Activated CD4-positive, alpha-beta T cell treated with anti-CD3 and anti-CD28 coated beads for 1 hour (primary cell): ENCODE measurements at places on chromosomes 1 and 21.

DNA sequence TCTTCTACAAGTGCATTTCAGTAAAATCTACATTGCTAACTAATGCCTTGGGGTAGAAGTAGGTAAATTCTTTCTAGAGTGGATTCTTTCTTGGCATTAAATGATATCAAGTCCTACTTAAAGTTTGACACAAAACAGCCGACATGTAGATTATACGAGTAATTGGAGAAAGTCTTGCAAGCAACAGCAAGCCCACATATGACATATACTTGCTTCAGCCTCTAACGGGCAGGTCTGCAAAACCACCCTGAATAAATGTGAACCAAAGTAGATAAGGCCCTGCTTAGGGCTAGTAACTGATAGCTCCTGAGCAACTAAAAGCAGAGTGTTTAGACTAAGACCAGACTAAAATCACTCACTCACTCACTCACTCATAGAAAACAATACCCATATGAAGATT lies 203.2 kb downstream of the LTN1 start:
- no peak for DNase-seq

DNA sequence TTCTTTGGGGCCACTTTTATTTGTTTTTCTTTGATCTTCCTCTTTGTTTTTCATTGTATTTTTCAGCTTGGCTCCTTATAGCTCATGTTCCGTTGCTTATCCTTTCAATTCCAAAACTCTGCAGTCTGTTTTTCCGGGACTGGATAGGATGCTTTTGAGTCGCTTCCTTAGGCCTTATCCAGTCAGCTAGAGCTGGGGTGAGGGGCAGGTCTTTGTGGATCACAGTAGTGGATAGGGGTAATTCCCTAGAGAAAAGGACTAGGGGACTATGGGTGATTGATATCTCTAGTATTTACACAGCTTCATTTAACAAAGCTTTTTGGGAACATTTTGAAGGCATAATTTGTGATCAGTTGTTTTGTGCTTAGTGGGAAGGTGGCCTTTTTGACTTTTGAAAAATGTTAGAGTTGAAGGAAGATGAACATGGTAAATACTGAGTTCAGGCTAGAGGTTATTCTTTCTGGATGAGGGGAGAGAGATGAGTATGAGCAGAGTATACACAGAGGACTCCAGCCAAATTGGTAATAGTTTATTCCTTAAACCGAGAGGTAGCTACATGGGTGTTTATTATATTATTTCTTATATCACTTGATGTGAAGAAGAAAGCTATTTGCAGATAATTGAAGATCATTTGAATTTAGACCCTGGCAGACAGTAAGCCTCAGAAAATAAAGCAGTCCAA lies 22.5 kb downstream of the CEP350 start:
- DNase-seq: no peak

DNA sequence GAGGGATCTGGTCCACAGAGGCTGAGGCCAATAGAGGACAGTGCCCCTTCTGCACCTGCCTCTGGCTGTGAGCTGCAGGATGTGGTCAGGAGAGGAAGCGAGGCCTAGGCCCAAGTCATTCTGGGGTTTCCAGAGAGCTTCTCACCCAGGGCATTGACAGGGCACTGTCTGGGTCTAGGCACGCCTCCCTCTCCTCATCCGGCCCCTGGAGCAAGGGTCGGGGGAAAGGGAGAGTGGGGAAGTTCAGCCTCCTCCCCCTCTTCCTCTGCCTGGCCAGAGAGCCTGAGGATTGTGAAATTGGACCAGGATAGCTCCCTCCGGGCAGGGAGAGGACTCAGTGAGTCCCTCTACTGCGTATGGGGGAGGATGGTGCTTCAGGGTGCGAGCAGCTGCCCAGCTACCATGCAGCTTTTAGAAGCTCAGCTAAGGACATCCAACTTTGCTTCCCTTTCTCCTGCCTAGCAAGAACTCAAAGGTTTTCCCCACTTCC lies 6.3 kb upstream of the INAVA start:
- DNase-seq: peak; percentile 33

- no peak for DNase-seq
Measured at GRCh38 chr1:29668551-29669157, 432.3 kb downstream of the PTPRU start.

GRCh38 chr1:107132195-107132594 lies 8.6 kb upstream of the NTNG1 start:
- no peak for DNase-seq

DNA sequence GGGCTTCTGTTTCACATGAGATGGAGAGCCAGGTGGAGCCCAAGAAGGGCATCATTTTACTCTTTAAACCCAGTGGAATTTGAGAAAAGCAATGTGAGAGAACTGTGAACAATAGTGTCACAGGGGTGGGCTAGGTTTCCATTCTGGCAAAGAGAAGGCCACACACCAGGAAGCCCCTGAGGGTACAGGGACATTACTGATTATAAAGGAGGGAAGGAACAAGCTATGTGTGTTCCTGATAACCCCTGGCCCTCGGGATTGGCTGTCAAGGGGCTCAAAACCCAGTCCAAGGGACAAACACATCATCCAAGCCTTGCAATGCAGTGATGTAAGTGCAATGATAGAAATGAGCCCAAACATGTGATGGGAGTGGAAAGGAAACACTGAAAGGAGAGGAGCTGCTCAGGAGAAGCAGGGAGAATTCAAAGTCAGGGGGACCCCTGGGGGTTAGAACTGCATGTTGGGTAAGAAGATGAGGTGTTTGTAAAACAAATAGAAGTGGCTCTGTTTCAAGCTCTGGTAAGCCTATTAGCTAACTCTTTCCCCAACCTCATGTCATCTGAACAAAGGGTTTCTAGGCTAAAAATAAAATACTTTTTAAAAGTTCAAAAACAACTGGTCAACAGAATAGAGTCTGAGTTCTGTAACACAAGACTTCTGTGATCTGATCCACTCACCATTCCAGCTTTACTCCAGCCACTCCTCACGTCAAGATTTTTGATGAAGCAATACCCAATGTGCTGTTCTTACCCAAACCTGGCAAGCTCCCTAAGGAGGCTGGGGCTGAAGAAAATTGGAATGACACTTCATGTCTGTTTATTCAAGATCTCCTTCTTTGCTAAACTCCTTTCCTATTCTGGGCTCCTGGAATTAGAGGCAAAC lies 51.1 kb upstream of the IL12RB2 start:
- no peak for DNase-seq

DNA sequence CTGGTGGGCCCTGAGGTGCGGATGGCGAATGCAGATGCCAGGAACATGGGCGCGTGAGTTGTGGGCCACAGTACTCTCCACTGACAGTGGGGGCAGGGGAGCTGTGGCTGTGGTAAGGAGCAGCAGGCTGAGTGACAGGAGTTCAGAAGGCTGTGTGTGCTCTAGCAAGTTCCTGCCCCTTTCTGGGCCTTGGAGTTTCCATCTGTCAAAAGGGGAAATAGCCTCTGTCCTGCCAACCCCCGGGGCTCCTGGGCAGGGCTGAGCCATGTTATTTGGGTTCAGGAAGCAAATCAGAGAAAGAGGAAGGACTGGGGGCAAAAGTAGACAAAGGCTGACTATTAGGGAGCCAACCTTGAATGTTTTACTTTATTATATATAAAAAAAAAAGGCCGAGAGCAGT lies 19.5 kb upstream of the MFN2 start:
- DNase-seq: no peak

GRCh38 chr1:220290140-220290761 lies 18.0 kb upstream of the RAB3GAP2 start:
- DNase-seq: no peak

GRCh38 chr21:34276711-34277425 lies 86.9 kb upstream of the KCNE2 start:
- DNase-seq: no peak

DNA sequence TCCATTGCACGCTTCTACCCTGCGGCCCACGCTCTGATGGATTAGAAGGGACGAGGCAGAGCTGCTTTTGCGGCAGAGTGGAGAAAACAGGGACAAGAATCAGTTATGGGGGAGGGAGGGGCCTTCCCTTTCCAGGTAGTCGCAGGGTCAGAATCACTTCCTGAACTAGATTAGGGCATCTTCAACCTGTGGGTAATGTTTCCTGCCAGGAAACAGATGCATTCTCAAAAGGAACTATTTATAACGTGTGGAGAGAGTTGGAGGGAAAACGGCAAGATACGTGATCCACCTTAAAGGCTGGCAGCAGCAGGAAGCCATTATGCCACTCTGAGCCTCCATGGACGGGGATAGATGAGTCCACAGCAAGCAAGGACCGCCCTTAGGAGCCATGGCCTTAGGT lies 59.9 kb upstream of the CNTN2 start:
- DNase-seq: no peak

- DNase-seq: no peak
Measured at GRCh38 chr1:155218854-155219591, 10.5 kb downstream of the MTX1 start.

GRCh38 chr21:45575304-45575992 lies 33.2 kb upstream of the SLC19A1 start:
- peak; percentile 6 for DNase-seq

- no peak for DNase-seq
Measured at GRCh38 chr1:12047120-12047876, 15.8 kb upstream of the TNFRSF8 start.

DNA sequence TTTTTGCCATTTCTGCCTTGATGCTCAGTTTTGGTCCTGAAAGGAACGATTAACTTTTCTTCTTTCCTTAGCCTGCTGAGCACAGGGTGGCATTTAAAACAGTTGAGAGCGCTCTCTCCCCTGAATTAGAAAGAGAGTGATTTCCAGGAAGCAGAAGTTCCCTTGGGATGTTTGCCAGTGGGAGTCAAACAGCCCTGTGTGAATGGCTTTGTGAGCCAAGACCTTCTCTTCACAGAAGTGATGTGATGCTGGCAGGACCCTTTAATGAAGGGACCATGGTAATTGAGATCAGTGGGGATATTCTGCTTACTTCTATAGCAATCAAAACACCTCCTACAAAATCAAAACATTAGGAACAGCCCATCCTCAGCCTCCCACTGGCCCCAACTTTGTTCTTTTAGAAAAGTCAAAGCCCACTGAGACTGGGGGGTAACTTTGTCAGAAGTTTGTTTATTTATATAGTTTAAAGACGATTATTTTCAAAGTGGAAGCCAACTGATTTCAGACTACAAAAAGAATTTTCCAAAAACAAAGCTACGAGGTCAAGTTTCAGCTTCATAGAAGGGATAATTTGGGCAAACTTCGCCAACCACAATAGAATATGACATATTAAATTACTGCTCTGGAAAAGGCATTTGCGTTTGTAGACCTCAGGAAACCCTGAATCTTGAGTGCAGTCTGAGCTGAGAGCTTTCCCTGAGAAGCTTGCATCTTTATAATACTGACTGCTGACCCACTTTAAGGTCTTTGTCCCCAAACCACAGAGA lies 122.7 kb downstream of the GABPA start:
- DNase-seq: no peak

- DNase-seq: no peak
Measured at GRCh38 chr1:117930484-117930883, 945 bp downstream of the WDR3 start.

DNA sequence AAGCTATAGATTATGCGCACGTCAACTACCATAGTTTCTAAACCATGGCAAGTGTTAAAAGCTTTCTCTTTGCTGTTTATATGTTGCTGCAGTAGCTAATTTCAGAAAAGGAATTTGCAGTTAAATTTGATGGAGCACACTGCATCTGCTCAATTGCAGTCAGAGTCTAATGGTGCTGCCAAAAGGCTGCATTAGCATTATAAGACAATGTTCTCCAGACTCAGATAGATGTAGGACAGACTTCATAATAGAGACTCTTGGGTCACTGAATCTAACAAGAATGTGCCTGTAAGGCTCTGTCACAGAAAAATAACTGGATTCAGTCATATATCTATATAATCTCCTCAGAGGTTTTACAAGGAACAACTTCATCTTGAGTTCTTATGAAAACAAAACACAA lies 198.3 kb downstream of the OLFM3 start:
- no peak for DNase-seq

DNA sequence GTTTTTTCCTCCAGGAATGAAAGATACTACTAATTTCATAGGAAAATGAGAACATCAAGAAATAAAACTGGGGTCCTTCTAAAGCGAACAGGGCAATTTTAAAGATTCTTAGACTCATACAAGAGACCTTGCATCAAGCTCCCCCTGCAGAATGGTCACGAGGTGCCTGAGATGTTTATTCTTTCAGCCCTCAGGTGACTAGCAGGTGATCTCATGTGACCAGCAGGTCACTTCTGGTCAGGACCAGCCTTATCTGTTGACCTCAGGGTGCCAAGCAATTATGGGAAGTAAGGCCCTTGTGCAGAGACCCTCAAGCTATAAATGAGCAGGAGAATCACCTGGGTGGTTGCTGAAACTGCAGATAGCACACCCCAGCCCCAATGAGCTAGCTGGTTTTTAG lies 20.6 kb upstream of the TMEM51 start:
- DNase-seq: no peak

GRCh38 chr21:42363312-42363711 lies 3.0 kb downstream of the TFF1 start:
- DNase-seq: no peak

GRCh38 chr1:41241749-41242341 lies at the start of gene SCMH1:
TSS of gene SCMH1 (minus strand) at chr1:41242306. CDS start at chr1:41186133, 56,173 bp downstream.
- DNase-seq: peak; percentile 33

DNA sequence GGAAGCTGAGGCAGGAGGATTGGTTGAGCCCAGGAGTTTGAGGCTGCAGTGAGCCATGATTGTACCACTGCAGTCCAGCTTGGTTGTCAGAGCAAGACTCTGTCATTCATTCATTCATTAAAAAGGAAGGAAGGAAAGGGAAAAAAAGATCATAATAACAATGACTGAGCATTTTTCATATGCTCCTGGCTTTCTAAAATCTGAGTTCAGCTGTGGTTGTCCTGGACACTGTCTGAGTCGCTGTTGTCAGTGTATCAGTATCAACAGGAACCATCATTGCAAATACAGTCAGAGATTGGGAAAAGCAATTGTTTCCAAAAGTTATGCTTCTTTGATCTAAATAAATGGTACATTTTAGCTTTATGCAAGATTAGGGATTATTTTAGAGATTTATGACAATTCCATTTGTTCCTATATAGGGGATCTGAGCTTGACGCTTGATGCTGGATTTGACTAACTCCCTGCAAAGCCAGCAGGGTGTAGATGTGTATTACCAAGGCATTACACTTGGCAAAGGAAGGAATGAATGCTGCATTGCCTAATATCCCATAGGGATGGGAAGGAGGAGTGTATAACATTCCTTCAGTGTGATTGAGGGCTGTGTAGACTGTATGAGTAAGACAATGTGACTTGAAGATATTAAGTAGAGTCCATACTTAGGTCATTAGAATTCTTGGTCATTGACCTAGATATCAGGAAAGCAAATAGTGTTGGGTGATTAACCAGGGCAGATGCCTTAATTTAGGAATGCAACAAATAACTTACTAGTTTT lies 100.2 kb downstream of the DISP1 start:
- DNase-seq: no peak

GRCh38 chr1:230103306-230104173 lies 36.5 kb downstream of the GALNT2 start:
- no peak for DNase-seq
